Retina (tissue), 1 donor: ENCODE measurements at places on chromosomes 3 and 15.

- DNase-seq, result no peak
These were observed 56.1 kb upstream of the CPNE4 start for GRCh38 chr3:132090921-132091320.

GRCh38 chr3:18888370-18888769, 259.9 kb upstream of the KCNH8 start:
- no peak for DNase-seq

DNA sequence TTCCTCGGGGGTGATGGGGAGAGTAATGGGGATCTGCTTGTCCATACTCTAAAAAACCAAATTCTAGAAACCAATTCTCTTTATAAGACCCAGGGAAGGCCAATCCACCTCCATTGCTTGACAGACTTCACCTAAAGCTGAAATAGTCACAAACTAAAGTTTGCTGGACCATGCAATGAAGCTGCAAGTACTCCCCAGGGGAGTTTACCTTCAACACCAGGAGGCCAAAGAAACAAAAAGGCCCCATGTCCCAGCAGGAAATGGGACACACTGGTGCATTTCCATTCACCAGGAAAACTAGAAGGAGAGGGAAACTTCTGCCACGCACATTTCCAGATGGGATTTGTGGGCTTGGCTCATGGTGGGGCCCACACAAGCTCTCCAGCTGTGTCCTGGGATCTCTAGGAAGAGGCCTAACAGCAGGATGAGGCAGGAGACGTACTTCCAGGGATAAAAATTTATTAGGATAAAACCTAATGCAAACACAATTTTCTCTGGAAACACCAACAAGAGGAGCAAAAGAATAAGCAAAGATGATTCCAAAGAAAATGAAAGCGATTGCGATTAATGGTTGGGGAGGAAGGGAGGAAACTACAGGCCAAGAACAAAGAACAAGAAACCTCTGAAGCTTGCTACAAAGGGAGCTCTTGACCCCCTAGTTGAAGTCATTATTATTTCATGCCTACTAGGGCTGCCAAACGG, 238.0 kb upstream of the LRTM1 start:
- no peak for DNase-seq

DNA sequence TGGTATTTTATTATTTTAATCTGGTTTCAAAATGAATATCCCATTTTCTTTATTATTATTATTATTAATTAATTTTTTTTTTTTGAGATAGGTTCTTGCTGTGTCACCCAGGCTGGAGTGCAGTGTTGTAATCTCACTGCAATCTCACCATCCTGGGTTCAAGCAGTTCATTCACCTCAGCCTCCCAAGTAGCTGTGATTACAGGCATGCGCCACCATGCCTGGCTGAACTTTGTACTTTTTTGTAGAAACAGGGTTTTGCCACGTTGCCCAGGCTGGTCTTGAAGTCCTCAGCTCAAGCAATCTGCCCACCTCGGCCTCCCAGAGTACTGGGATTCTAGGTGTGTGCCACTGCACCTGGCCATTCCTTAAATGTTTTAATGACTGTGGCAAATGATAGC, 28.6 kb downstream of the DAG1 start:
- DNase-seq, result no peak

- DNase-seq, result no peak
These were observed 25.5 kb upstream of the COL6A6 start for GRCh38 chr3:130491431-130491830.

DNA sequence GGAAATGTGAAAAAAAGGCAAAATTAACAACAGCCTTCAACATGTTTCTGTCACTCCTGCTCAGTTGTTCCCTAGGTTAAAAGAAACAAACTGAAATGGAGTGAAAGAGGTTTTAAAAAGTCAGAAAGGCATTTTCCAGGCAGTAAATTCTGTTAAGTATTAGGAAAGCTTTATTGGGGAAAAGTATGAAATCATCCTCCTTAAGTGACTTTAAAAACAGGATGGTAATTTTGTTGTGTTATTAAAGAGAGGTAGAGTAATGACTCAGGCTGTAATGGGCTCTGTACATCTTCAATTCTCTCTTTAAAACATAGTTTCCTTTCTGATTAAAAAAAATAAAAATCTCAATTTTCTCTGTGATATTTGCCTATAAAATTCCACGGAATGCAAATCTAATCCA, 81.1 kb downstream of the OTOL1 start:
- no peak for DNase-seq

- DNase-seq, result no peak
These were observed 86.0 kb upstream of the VGLL3 start for GRCh38 chr3:87076946-87077345.

- DNase-seq, result peak; percentile 88
These were observed 227.4 kb upstream of the AZI2 start for GRCh38 chr3:28575746-28576613.

DNA sequence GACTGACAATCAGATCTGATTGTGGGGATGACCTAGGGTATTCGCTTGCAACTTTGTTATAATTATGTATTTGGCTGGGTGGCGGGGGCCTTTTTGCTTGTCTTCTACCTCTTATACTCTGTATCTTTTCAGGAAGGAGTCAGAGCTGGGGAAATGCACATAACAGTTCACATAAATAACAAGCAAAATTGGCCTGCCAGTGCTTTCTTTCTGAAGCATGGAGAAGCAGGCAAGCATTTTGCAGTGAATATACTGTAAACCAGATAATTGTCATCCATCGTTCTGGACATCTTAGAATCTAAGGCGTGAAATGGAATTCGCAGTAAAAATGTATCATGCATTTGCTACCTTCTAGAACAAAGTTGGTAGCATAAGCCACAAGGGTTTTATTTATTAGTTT, 227.6 kb downstream of the CLSTN2 start:
- DNase-seq, result no peak

DNA sequence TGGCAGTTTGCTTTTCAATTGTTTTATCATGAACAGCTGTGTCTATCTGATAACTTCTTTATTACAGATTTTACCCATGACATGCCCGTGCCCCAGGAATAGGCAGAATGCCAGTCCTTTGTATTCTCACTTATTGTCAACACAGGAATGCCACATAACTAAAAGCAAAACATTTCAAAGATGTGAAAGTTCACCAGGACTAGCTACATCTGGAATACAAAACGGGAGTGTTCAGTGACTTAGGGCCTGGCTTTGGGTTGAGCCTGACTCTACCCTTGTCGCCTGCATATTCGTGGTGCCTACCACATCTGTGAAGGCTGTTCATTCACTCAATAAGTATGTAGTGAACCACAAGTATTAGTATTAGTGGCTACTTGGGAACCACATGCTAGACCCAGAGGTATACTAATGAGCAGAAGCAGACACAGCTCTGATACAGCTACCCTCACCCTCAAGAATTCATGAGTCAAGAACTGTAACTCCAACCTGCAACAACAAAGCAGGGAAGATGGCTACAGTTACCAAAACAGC, 2.9 kb downstream of the TNFSF10 start:
- DNase-seq, result no peak

GRCh38 chr3:42151596-42152168, 60.5 kb downstream of the TRAK1 start:
- DNase-seq, result no peak

GRCh38 chr15:92947071-92947730, 47.1 kb downstream of the CHD2 start:
- no peak for DNase-seq

- DNase-seq, result no peak
These were observed 352.8 kb downstream of the GABRG3 start for GRCh38 chr15:27323801-27324200.

DNA sequence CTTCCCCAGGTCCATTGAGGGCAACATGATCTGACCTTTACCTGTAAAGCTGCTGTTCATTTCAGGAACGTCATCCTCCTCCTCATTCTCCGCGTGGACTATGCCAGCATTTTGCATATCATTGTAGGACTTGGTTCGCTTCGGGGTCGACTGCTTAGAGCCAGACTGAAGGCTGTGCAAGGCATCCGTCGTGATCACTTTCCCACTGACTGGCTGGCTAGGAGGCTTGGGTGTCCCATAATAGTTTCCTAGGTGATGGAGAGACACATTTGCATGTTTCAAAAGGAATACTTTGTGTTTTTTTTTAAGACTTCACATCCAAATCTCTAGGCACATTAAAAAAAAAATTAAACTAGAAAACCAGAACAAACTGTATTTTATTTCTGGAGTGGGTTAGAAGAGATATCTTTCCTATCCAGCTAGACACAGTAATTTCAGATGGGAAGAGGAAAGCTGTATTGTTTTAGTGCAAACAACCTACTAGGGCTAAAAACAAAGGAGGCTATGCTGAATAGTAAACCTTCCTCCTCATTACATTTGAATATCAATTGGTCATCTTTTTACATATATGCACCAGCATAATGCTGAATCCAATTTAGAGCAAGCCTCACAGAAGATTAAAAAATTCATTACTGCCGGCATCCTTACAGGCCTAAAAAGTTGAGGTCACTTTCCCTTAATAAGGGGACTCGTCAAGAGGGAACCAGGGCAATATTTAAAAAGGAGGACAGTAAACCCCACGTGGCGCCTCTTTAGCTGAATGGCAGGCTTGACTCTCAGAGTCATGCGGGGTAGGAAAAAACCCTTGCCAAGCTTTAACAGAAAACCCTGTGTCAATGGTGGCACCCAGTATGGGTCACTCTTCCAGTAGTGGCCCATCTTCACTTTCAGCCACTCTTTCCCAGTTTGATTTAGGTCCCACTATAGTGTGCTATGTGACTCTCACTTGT, 559.9 kb downstream of the MAGI1 start:
- DNase-seq, result no peak

- peak; percentile 23 for DNase-seq
These were observed 966 bp downstream of the MYO1E start for GRCh38 chr15:59371458-59372351.

DNA sequence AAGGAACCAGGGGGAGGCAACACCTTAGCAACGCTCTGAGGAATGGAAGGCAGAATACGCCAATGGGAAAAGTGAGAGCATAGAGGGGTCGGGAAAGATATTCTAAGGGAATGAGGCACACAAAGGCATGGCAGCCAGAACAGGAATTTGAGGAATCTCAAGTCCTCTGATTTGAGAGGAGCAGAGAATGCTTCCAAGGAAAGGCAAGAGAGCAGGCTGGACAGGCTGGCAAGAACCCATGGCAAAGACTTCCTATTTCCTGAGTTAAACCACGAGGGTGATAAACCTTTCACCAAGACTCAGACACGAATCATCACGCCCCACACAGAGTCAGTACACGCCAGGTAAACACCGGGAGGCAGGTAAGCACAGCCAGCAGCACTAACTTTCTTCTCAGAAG, 109.8 kb downstream of the IGF2BP2 start:
- no peak for DNase-seq

DNA sequence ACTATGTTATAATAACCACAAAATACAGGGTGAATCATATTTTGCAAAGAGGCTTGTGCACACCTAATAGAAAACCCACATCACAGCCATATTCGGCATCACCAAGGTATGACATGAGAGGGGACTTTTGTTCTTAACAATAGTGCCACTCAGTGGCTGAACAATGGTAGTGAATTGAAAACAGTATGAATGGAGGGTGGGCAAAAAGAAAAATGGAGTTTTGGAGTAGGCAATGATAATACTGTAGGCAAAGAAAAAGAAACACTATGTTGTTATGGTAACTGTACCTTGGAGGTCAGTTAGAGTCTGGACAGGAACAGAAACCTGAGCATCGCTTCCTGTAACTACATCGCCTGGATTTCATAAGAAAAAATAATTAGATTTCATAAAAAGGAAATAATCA, 348.6 kb downstream of the PLCL2 start:
- DNase-seq, result peak; percentile 58

- no peak for DNase-seq
These were observed 25.0 kb downstream of the ADAM10 start for GRCh38 chr15:58724466-58724865.

DNA sequence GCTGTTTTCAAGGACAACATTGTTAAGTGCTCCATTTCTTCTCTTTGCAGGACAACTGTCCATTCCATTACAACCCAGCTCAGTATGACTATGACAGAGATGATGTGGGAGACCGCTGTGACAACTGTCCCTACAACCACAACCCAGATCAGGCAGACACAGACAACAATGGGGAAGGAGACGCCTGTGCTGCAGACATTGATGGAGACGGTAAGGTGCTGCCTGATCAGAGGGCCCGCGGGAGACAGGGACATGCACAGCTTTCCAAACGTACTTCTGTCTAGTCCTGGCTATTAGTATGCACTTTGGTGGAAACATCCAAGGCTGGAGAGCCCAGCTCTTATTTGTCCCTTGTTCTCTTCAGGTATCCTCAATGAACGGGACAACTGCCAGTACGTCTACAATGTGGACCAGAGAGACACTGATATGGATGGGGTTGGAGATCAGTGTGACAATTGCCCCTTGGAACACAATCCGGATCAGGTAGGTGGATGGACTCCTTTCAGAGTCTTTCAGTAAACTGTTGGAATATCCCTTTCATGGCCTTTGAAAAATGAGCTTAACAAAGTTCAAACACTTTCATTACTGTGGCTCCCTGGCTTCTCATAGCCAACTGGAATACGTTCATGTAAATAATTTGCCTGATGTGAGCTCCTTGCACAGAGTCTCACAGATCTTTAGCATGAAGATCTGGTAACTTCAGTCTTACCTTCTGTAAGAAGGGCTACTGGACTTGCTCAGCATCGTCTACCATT, 10.4 kb downstream of the THBS1 start:
- DNase-seq, result no peak

GRCh38 chr3:46538803-46539442, 27.2 kb downstream of the LRRC2 start:
- DNase-seq, result no peak

GRCh38 chr3:13113346-13114330, 40.4 kb upstream of the IQSEC1 start:
- no peak for DNase-seq

DNA sequence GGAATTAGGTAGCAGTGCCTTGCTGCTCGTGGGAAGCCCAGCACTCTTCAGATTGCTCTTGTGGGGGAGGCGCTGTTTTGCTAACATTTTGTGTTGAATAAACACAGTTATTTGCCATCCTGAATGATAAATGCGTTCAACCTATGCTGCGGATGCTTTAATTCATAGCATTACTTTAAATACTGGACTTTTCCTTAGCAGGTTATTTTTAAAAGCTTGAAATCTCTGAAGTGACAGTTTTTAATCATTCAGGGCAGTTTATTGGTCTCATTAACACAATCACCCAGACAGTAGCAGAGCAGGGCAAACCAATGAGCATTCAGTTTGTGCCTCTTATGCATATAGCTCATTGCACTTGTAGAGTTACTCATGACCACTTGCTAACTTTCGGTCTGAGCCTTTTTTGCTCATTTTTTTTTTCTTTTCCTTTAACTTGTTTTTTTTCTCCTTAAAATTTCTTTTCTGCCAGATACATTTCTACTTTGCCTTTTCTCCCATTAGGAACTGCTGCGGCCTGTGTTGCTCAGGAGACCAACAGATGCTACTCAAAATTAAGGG, 5.2 kb downstream of the CACNA2D3 start:
- DNase-seq, result peak; percentile 0
